ENCODE measurements at places on chromosomes 5 and 9.
A peak's percentile ranks its signal among the peaks of the same experiment; 100 is the strongest.

GRCh38 chr9:126806336-126806735 is 1.5 kb downstream of the ZBTB43 start:
- DNase-seq, result no peak

DNA sequence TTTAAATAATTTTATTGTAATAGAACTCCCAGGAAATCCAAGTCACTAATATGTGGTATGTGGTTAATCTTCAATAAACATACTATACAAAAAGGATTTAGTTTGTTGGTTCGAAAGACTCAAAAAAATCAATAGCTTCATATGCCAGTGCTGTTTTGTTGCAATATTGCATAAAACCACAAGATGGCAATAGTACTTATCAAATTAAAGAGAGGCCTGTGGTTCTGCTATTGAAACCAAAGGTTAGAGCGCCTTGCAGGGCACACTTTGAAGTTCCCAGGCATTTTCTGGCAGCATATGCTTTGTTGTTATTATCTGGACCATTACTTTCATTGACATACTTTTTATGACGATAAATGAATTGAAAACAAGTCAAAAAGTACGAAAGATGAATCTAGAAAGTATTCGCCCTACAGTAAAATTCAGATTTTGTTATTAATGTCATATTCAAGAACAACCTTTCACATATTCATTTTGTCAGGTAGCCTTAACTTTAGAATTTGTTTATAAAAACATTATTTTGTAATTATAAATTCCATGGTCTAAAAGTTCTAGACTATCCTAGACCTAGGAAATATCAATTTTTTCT is 316.3 kb downstream of the MCTP1 start:
- peak; percentile 56 for DNase-seq

GRCh38 chr5:171524466-171524865 is 105.0 kb downstream of the FGF18 start:
- DNase-seq, result no peak

DNA sequence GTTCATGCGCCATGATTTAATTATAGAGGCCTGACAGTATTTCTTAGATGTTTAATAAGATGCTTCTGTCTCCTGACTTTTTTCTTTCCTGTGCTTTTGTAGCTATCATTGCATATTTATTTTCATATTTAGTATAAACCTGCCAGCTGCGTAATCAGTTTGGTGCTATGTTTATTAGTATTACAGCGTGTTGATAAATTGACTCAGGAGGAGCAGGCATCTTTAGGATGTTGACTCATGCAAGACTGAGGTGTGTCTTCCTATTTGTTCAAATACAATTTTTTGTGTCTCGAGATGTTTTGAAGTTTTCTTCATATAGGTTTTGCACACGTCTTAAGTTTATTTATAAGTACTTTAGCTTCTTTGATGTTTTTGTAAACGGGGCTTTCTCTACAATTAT is 35.9 kb upstream of the EXOC3 start:
- no peak for DNase-seq

- DNase-seq, result peak; percentile 79
Observed at GRCh38 chr5:38008198-38008597, 168.4 kb upstream of the GDNF start.

DNA sequence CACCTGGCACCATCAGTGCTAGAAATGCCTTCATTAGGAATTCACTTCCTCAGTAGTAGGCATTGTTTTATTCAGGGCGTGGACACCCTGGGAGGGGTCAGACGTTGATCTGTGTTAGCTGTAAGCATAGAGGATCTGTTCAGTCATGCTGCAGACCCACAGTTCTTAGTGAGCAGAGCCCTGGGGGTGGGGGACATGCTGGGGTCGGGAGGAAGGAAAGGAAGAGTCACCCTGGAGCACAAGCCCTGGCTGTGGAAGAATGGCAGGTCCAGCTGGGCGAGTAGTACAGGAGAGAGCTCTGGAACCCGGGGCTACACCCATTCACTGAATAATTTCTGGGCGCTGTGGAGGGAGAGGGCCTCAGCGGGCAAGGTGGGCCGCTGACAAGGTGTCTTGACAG is 172.5 kb downstream of the FSTL4 start:
- no peak for DNase-seq

GRCh38 chr5:35248843-35249780 is 18.8 kb upstream of the PRLR start:
- DNase-seq, result no peak

DNA sequence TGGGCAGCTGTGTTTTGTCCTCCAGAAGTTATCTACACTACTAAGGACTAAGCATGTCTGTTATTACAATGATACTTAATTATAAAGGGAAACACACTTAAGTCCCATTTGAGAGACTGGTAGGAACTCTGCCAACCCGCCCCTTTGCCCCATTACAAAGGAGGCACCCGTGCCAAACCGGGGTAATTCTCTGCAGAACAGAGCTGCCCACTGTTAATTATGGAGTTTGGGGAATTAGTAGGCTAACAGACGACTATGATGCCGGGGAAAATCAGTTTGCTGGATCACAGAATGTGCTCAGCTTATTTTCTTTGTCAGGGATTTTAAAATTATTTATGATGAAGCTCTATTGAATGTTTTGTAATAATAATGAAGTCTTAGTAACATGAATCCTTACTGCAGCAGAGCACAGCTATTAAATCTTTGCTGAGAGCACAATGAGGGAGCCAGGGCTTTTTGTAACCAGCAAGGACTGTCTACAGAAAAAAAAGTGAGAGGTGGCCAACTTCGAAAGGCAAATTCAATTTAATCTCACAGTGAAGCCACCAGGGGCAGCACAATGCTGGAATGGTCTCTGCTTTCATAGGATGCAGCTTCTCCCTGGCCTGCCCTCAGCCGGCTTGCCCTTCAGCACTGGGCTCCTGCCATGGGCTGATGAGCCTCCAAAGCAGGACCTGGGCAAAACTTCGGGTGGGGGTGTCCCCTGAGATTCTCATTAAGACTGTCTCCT is 134.5 kb downstream of the GNAQ start:
- peak; percentile 98 for DNase-seq

GRCh38 chr9:96344458-96345180 is 38.9 kb downstream of the SLC35D2 start:
- peak; percentile 44 for DNase-seq

DNA sequence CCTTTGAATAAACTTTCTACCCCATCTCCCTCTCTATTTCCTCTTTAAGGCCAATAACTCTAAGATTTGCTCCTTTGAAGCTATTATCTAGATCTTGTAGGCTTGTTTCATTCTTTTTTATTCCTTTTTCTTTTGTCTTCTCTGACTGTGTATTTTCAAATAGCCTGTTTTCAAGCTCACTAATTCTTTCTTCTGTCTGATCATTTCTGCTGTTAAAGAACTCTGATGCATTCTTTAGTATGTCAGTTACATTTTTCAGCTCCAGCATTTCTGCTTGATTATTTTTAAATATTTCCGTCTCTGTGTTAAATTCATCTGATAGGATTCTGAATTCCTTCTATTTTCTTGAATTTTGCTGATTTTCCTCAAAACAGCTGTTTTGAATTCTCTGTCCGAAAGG is 15.3 kb upstream of the LIX1 start:
- no peak for DNase-seq

GRCh38 chr9:22079873-22080341 is 70.8 kb upstream of the CDKN2B start:
- no peak for DNase-seq

DNA sequence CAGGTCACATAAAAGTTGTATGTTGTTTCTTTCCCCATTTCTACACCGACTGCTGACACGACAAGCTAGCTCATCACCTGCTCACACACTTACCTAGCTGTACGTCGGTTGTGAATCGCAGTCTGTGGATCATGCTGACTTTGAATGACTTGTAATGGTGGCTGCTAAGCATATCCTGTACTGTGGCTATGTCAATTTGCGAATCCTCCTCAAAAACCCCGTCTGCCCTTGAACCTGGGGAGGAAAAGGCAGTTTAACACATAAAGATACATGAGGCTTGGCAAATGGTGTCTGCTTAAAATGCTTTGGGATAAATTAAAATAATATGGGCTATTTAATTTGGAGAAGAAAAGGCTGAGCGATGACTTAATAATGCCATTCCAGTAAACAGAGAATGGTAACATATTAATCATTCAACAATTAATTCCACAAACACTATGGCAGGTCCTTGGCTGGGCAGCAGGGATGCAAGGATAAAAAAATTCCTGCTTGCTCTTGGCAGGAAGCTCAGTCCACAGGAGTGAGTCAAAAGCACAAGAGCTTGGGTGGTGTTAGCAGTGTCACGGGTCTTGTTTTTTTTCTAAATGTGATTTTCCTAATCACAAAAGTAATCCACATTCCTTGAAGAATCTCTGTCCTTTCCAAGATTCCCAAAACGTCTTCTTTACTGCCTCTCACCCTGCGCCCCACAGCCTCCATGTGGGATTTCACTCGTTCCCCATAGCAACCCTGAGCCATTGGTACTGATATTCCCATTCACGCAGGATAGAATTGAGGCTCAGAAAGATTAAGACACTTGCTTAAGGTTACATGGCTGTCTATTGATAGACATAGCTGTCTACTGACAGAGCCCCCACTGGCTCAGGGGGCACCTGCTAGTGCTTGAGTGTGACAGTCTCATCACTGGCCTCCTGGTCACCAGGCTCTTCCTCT is 222.4 kb downstream of the MAPKAP1 start:
- no peak for DNase-seq

GRCh38 chr5:132449060-132449459 is 41.5 kb downstream of the IRF1 start:
- DNase-seq, result no peak

DNA sequence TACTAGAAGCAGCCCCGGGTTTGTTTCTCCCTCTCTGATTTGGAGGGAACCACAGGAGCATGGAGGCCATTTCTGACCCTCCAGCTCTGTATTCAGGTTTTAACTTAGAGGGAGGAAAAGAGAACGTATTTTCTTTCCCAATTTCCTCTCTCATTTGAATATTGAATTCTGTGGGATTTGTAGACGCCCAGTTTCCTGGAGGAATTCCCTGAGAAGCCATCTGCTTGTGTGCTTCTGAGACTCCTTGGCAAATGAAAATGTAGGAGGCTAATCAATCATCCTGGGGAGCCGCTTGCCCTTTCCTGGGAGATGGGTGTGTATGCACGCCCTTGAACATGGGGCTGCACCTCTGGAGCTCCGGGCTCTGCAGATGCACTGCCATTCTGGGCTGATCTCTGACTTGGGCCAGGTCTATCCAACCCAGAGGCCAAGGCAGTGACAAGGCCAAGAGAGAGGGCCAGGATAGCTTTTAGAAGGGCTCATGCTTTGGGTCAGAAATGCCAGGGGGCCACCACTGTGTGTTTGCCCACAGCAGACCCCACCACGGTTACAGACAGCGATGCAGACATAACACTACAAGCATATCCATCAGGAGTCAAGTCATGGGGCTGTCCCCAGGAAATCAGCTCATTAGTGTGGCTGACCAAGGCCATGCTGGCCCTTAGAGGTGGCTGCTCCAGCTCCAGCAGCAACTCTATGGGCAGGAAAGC is 174.5 kb downstream of the C5orf15 start:
- DNase-seq, result no peak

DNA sequence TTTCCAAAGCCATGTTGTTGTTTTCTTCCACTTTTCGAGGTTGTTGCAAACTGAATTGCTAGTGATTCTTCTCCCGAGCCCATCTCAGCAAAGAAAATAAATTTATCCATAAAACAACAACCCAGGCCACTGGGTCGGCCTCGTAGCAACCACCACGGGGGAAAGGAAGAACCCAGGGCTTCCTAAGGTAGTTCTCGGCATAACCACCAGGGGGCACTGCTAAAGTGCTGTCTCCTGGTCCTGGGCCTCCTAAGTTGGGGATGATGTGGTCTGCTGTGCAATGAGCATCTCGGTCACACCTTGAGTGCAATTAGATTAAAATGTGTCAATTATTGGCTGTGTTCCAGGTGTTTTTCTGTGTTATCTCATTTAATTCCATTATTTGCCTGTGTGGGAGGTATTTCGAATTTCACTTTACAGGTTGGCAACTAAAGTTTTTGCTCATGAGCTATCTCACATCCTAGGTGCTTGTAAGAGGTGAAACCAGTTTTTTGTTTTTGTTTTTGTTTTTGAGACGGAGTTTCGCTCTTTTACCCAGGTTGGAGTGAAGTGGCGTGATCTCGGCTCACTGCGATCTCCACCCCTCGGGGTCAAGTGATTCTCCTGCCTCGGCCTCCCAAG is 102.8 kb upstream of the DAP start:
- DNase-seq, result no peak

DNA sequence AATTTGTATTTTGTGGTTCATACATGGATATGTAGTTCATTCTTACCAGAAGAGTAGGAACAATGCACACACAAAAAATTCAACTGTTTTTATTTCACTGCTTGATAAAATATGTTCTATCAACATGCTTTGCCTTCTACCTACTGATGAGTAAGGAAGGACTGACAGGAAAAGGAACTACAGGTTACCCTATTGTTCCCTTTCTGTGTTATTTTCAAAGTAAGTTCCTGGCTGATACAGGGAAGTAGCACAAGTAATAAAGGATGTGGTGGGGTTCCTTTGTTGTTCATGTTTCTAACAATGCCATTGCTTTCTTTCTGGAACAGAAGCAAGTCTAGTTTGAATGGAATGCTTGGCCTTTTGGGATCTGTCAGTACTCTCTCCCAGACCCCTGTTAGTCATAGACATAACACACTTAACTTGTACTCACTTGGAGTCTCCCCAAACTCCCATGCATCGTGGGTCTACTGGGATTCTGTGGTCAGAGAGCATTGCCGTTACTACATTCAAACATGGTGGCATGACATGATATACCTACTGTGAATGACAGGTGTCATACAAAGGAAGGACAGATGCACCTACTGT is 20.2 kb upstream of the ALDOB start:
- DNase-seq, result no peak

DNA sequence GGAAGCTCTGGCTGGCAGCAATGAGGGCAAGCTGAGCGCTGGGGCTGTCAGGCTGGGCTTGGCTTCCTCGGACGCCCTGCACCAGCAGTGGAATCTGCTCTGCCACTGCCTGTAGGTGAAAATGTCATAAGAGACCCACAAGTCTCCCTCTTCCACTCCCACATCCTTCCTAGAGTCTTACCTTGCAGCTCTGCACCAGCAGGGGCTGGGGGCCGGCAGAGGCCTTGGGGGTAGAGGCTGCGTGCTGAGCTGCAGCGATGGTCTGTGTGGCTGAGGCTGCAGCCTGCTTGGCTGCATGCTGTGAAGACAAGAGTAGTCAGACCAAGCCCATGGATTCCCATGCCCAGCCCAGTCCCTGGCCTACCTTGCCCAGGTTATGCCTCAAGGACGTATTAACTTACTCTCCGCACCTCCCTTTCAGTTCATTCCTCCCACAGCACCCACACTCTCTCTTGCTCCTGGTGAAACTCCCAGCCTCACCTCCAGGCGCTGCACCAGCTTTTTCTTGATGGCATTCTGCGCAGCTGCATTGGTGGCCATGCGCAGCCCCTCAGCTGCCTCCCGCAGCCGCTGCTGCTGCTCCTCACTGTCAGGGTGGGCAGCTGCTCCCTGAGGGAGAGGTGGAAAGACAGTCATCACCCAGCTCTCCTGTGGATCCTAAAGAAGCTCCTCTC is 17.3 kb downstream of the TLN1 start:
- no peak for DNase-seq
